ENCODE measurements at places on chromosomes 7 and 10.
A peak's percentile ranks its signal among the peaks of the same experiment; 100 is the strongest.

DNA sequence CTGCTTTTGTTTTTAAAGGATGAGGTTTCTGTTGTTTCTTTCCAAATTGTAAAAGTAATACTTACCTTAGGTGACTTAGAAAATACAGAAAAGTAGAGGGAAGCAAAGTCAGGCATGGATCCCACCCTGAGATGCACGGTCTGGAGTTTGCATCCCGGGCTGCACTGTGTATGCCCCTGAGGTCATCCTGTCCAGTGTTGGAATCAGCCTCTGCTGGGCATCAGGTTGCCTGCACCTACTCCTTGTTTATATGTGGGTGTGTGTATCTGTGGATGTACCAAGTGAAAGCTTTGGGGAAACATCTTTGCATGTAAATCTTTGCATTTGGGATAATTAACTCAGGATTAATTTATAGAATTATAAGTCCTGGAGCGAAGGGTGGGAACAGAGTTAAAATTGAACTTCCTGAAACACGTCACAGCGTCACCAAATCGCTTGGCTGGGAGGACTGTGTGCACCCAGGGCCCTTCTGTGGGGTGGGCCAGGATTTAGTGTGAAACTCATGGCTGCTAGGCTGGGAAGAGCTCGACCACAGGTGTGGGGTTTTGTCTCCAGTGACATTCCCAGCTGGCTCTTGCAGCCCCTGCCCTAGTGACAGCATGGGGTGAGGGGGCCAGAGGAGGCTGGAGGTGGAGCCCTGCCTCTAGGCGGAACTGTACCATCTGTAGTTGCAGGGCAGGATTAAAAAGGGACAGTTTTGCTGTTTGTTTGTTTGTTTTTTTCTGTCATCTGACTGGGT is 27.9 kb downstream of the GTF2IRD1 start:
- no peak for DNase-seq

DNA sequence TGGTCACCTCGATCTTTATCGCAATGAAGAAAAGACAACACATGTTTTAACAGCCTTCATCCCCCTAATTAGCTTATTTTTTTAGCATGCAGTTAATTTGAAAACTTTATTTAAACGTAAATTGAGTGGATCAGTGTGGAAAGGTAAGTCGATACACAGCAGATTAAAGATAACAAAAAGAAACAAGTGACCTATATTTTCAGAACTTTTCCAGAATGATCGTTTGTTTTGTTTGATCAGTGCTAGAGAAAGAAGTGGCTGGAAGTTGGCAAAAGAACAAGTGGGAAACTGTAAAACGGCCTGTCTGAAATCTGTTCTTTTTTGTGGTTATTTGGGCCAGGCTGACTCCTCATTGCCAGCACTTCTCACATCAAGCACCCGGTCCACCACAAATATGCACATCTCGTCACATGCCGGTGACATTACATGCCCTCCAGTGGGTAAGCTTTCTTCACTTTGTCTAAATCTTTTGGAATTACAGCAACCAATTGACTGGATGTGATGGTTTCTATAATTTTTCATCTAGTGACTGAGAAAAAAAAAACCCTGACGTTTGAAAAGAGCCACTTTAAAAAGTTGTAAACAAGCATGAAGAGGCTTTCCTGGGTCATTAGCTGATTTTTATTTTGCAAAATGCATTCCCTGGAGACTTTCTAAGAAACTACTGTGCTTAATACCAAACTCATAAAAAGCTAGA is 33.2 kb downstream of the C7orf33 start:
- DNase-seq: no peak

GRCh38 chr7:44347546-44348114 is 22.2 kb upstream of the CAMK2B start:
- DNase-seq: no peak

DNA sequence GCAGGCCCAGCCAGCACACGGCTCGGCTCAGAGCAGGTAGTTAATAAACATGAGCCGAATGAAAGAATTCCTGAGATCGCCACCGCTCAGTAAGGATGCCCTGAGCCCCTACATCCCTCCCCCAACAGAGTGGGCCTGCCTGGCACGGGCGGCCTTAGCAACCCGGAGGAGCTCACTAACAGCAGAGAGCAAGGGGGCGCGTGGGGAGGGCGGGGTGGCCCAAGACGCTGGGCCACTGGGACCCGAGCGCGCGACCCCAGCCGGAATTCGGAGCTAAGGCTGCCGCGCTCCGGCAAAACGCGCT is 403 bp upstream of the ENO4 start:
- no peak for DNase-seq

- no peak for DNase-seq
Measured at GRCh38 chr7:110960811-110961210, 130.1 kb upstream of the LRRN3 start.

GRCh38 chr10:47438857-47439474 is 44.9 kb downstream of the ANXA8 start:
- peak; percentile 55 for DNase-seq

- no peak for DNase-seq
Measured at GRCh38 chr7:106281585-106282318, 3.0 kb downstream of the NAMPT start.

DNA sequence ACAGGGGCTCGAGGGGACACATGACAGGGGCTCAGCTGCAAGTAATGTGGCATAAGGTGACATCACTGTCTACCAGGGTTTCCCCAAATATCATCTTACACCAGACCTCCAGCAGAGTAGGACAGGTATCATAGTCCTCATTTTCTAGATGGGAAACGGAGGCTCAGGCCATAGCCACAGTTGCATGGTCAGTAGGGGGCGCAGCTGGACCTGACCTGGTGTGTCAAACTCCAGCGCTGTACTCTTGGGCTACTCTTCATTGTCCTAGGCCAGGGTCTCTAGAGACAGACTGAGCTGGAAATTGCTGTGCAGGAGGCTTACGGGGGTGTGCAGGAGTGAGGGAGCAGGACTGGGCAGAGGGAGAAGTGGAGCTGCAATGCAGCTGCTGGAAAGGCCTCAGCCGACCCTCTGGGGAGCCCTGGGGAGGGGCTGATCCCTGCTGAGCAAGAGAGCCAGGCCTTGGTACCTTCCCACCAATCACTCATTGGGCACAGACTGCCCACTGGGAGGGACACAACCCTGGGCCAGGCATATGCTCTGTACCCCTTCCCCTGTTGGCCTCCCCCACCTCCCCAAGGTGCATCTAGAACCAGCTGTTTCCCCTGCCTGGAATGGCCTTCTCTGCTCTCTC is 89.9 kb downstream of the CDH23 start:
- DNase-seq: no peak

- no peak for DNase-seq
Measured at GRCh38 chr10:60281331-60281730, 108.3 kb downstream of the ANK3 start.
